Sciatic nerve (tissue), 2 donors: ENCODE measurements at places on chromosomes 4 and X. TPM values are rescaled to one million over a fixed set of nuclear protein-coding genes. Genes with fewer than 3 reads are reported as not detected.

The DNAAF6 gene
- not detected for total RNA-seq

The TMEM156 gene
- total RNA-seq, result 0.62 TPM

The CITED1 gene
- total RNA-seq, result 1.9 TPM

The CLIC2 gene
- total RNA-seq, result 25.3 TPM

The SEC24D gene
- total RNA-seq, result 64.9 TPM

The POLR2B gene
- 68.1 TPM for total RNA-seq

The C1QTNF7 gene
- 3.3 TPM for total RNA-seq

The DSPP gene
- not detected for total RNA-seq

The TMEM144 gene
- total RNA-seq, result 11.9 TPM
